ENCODE measurements at places on chromosomes 1 and 21.

DNA sequence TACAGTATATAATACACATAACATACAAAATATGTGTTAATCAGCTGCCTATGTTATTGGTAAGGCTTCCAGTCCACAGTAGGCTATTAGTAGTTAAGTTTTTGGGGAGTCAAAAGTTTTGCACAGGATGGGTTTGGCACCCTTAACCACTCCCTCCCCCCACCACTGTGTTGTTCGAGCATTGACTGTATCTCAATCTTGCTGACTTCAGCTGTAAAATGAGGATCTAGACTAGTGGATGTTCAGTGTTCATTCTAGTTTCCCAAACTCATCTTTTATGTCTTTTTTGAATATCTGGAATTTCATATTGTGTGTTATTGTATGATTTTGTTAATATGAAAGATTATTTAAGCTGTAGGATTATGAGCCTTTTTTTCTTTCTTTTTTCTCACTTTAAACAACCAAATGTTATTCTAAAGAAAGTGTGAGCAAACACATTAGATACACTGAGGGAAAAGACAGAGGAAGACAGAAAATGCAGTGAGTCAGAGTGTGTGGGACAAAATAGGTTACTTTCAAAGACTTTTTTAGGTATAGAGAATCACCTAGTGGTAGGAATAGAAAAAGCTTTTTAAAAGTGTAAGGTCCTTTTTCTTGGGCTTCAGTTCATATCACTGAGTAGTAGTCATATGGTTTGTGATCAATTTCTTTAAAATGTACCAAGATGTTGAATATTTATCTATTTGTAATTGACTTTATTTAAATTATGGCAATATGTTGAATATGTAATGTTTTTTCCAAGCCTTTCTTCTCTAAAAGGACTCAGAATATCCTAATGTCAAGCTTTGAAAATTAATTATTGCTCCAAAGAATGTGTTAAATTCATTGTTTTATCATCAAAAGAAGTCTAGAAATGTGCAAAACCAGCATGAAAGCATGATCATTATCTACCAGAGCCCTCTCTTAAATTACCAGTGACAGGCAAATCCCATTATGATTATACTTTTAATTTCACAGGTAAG lies 17.9 kb upstream of the CENPF start:
- DNase-seq, result no peak

GRCh38 chr1:212044851-212045250 lies 9.3 kb downstream of the DTL start:
- no peak for DNase-seq

GRCh38 chr1:208537198-208537597 lies 293.0 kb upstream of the PLXNA2 start:
- no peak for DNase-seq

DNA sequence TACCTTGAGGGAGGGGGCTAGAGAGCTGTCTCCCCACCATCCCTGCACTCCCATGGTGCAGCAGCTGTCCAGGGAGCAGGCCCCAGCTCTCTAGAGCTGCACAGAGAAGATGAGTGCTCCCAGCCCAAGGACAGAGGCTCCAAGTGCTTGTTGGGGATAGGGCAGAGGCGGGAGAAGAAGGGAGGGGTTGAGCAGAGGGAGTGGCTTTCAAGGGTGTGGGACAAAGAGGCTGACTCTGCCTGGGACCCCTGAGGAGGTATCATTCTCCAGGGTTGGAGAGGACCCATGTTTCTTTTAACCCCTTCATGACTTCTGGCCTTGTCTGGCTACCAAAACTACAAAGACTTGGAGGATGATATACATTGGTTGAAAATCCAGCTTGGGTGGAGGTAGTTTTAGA lies 14.6 kb downstream of the FOXD2 start:
- DNase-seq, result no peak

GRCh38 chr1:40769815-40770214 lies 13.8 kb upstream of the KCNQ4 start:
- DNase-seq, result no peak

DNA sequence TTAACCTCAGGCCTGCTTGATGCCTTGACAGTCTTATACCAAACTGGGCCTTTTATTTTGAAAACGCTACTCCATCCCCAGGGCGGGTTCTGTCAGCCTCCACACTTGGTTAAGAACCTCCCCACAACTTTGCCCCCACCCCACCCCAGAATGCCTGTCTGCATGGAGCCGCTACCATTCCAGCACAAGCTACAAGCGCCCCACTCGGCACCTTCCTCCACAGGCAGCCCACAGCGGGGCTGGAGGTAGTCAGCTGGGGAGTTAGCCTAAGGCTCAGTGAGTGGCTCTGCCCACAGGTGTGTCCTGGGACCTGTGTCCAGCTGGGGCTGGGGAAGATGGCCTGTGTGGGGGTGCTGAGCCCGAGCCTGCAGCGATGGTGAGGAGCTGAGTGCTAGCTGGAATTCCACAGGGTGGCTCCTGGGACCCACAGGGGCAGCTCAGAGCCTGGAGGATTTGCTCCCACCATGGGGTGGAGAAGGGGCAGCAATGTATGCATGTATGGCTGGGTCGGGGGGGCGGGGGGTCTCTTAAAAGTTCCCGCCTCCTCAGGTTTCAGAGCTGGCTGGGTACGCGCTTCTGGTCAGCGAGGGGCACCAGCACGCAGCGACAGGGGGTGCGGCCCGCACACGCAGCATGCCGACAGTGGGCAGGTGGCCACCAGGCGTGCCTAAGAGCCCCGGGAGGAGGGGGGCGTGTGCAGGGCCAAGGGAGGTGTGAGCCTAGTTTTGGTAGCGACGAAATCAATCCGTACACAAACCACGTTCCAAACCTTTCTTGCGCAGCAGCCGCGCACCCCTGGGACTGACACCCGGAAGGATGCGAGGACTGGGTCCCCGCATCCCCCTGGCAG lies 917 bp downstream of the ETNK2 start:
- DNase-seq, result no peak

GRCh38 chr1:22132517-22133235 lies 10.2 kb downstream of the WNT4 start:
- no peak for DNase-seq

DNA sequence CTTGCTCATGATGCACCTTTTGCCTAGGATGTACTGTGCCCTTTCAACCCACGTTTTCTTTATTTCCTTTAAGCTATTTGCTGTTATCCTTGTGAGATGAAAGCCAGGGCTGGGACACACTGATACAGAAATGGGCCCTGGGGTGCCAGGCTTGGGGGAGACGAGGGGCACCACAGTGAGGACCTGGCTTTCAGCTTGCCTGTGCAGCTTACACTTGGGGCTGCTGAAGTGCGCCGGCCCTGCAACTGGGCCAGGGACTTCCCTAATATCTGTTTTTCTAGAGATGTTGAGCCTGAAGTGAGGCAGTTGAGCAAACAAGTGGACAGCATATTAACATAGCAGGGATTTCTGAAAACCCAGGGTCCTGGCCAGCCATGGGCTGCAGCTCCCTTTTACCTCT lies 42.5 kb upstream of the SLC19A1 start:
- DNase-seq, result no peak

DNA sequence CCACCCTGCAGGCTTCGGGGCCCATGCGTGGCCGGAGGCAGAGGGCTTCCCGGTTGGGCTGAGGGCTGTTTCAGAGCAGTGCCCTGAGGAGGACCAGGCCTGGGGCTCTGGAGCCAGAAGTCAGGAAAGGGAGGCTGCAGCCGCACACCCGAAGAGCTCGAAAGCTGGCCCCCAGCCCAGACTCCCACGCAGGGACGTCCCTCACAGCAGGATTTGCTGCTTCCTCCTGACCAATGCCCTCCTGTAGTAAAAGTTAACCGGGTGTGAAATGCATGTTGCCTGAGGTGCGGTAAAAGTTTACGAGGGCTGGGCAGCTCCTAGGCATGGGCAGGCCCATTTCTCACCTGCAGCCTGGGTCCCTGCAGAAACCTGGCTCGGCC lies 101.5 kb upstream of the ARHGEF16 start:
- no peak for DNase-seq

DNA sequence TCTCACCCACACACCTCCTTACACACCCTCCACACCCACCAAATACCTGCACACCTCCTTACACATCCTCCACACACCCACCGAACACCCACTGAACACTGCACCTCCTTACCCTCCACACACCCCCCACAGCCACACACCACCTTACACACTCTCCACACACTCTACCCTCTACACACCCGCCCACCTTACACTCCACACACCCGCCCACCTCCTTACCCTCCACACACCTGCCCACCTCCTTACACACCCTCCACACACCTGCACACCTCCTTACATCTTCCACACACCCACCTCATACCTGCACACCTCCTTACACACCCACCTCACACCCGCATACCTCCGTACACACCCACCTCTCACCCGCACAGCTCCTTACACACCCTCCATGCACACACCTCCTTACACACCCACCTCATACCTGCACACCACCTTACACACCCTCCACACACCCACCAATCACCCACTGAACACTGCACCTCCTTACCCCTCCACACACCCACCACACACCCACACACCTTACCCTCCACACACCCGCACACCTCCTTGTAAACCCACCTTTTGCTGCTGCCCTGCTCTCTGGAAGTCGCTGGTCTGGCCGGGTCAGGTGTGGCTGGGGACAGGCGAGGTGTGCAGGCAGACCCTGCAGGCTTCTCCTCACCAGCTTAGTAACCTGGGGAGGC lies 38.5 kb downstream of the COQ8A start:
- DNase-seq, result no peak

- no peak for DNase-seq
Observed at GRCh38 chr1:32869923-32870614, 643 bp downstream of the FNDC5 start.

- DNase-seq, result no peak
Observed at GRCh38 chr1:41418857-41419583, 57.8 kb downstream of the FOXO6 start.

- no peak for DNase-seq
Observed at GRCh38 chr1:96581772-96582171, 139.8 kb upstream of the PTBP2 start.

DNA sequence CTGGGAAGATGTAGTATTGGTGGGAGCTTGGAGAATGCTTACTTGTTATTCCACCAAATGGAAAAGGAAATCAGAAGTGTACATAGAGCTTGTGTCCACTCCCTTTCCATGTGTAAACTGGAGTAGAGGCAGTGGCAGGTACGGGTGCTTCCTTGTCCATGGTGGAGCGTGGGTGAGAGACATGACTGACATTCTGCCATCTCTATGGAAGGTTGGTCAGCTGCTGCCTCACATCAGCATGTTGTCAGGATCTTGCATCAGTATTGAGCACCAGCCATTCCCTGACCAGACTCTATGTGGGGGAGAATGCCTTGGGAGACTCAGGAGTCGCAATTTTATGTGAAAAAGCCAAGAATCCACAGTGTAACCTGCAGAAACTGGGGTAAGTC lies 19.8 kb downstream of the NLRP3 start:
- no peak for DNase-seq

DNA sequence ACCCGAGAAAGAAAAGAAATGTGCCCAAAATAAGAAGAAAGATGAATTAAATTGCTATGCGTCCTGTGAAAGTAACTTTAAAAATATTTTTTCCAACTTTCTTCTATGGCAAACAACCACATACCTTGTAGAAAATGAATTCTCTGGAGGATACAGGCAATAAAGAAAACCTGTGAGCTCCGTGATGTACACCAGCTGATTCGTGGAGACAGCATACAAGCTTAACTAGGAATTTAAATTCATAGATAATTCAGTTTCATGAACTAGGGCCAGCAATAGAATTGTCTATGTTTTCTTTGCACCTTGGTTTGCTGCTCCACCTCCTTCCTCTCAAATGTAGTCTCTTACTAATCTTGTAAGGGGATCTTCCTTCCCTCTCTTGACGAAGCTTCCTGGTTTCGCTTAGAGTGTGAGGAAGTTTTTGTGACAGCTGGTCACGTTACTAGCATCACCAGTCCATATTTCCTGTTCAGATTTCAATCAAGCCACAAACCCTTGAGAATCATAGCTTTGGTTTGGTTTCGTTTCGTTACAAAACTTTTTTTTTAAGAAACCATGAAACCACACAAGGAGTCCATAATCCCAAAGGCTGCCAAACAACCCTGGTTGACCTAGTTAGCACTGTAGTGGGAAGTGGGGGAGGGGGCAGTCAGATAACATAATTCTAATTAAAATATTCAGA lies 35.8 kb downstream of the GREM2 start:
- DNase-seq, result no peak

GRCh38 chr1:159799446-159799985 lies 2.6 kb upstream of the FCRL6 start:
- no peak for DNase-seq

- no peak for DNase-seq
Observed at GRCh38 chr1:208533746-208534598, 289.8 kb upstream of the PLXNA2 start.

- DNase-seq, result no peak
Observed at GRCh38 chr1:218811497-218811896, 362.2 kb upstream of the LYPLAL1 start.

DNA sequence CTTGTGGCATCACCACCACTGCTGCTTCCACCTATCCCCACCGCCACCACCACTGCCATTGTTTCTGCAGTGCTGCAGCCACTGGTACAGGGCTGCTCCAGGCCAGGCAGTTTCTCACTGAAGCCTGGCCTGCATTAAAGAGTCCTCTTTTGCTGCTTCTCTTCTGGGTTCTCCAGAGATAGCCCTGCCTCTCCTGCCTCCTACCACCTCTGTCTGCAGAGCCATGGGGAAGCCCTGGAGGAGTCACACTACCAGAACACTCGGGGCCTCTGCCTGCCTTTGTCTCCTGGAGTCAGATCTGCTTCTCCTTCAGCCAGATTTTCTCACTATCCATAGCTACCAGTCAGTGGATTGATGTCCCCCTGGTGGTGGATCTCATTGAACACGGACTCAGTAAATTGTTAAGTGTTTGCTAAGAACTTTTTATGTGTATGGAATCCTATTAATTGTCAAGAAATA lies 37.7 kb upstream of the DDAH1 start:
- DNase-seq, result no peak

GRCh38 chr1:40183055-40183710 lies 22.0 kb downstream of the RLF start:
- no peak for DNase-seq

DNA sequence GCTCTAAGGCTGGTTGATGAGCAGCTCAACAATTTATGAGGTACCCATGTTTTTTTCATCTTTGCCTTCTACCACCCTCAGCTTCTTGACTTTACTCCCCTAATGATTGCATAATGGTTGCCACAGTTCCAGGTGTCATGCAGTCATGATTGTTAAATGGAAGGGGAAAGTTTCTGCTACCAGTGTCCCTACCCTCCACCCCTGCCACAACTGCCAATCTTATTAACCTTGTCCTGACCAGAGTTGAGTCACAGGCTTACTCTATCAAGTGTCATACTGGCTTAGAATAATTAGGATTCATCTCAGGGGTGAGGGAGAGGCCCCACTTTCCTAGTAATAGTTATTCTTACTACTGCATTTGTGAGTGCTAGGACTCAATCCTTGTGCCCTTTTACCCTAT lies 7.9 kb upstream of the FUBP1 start:
- no peak for DNase-seq

- no peak for DNase-seq
Observed at GRCh38 chr1:180211860-180212229, 18.2 kb upstream of the LHX4 start.

GRCh38 chr1:3247521-3248121 lies 178.6 kb downstream of the PRDM16 start:
- DNase-seq, result no peak

DNA sequence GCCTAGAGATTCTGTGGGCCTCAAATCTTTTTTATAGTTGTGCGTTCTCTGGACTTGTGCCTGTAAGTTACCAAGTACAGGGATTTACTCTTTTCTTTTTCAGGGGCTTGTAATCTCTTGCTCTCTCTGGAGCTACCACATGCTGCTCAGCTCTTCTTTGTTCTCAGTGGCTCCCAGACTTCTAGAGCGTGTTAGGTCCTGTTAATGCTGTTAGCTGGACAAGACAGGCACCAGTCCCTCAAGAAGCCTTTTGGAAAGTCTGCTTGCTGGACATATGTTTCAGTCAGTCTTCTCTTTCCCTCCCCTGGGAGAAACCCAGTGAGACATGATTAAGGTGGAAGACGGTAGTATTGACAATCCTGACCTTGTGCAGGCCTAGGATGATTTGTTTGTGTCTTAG lies 29.4 kb downstream of the KCNK2 start:
- no peak for DNase-seq
